Activated naive CD8-positive, alpha-beta T cell treated with anti-CD3 and anti-CD28 coated beads, Interleukin-2, amount 50 U/mL, for 24 hours (primary cell): ENCODE measurements at places on chromosomes 1 and 21.

DNA sequence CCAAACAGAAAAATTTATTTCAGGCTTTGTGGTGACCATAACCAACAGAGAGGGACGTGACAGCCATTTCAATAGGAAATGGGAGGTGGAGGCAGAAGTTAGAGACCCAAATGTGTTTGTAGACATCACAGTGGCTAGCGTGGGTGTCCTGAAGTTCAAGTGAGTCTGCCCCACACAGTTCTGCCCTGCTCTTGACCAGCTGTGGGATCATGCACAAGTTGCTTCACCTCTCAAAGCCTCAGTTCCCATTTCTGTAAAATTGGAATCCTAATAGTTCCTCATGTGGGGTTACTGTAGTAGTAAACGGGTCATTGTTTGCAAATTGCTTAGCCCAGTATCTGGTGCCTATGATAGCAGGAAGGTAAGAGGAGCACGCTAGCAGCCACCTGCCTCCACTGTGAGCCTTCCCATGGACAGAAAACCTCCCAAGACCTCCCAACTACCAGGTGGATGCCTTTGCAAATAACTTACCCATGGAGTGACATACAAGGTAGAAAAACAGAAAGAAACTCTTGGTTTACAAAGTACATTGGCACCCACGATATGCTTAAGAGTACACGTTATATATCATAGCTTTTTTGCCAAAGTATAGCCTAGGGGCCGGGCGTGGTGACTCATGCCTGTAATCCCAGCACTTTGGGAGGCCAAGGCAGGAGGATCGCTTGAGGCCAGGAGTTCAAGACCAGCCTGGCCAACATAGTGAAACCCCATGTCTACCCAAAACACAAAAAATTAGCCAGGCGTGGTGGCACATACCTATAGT, 29.1 kb downstream of the FHAD1 start:
- H3K4me1 ChIP-seq, result peaks cover 2% of the 10 kb centered on the region
- peaks cover 37% of the 10 kb centered on the region for H3K27me3 ChIP-seq
- H3K27ac ChIP-seq, result no peak overlapping the region
- no peaks in the 10 kb centered on the region for H3K36me3 ChIP-seq
- no peak overlapping the region for H3K4me3 ChIP-seq
- DNase-seq, result no peak

DNA sequence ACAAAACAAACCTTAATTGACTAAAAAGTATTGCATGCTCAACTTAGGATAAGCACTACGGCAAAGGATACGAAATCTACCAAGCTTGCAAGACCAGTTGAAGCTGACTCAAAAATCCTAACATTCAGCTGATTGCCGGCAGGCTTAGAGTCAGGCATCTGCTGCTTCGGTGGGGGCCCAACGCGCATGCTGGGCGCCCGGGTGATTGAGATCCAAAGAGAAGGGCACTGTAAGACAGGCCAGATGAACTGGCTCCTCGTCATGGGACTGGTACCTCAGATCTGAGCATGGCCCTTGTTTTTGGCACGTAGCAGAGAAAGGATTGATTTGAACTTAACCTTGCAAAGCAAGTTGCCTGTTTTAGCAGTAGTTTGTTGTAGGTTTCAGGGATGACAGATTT, 86.6 kb downstream of the PRDM2 start:
- H3K4me1 ChIP-seq, result peaks cover 44% of the 10 kb centered on the region
- peaks cover 47% of the 10 kb centered on the region for H3K36me3 ChIP-seq
- no peaks in the 10 kb centered on the region for H3K27me3 ChIP-seq
- H3K27ac ChIP-seq, result no peak overlapping the region
- DNase-seq, result no peak

DNA sequence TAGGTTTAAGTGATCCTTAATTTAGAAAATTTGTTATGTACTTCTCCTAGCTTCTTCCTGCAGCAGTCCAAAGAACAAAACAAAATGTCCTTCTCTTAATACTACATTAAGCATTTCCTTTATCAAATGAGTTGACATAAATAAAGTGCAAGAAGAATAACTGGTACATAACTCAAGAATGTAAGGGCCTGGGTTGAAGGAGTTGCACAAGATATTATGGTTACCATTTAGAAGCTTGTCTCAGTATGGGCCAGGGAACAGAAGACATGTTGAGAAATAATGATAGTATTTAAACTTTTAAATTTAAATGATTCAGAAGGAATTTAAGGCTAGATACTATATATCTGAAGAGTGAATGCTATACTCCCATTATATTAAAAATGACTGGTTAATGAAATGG, 23.5 kb downstream of the SUCO start:
- DNase-seq, result no peak
- H3K36me3 ChIP-seq, result peaks cover 48% of the 10 kb centered on the region
- no peaks in the 10 kb centered on the region for H3K4me1 ChIP-seq
- no peaks in the 10 kb centered on the region for H3K27me3 ChIP-seq
- no peak overlapping the region for H3K4me3 ChIP-seq
- no peak overlapping the region for H3K27ac ChIP-seq

DNA sequence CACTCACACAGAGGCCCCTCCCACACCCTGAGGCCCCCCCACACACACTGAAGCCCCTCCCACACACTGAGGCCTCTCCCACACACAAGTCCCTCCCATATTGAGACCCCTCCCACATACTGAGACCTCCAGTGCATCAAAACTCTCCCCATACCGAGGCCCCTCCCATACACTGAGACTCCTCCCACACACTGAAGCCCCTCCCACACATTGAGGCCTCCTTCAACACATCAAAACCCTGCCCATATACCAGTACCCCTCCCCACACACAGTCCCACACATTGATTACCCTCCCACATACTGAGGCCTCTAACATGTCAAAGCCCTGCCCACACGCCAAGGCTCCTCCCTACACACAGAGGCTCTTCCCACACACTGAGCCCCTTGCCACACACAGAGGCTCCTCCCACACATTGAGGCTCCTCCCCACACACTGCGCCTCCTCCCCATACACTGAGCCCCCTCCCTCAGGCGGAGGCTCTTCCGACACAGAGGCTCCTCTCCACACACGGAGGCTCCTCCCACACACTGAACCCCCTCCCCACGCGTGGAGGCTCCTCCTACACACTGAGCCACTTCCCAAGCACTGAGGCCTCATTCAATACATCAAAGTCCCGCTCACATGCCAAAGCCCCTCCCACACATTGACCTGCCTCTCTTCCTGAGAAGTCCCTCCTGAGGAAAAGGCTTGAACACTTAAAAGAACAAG, 392.3 kb downstream of the CAMTA1 start:
- no peaks in the 10 kb centered on the region for H3K4me1 ChIP-seq
- H3K27ac ChIP-seq, result no peak overlapping the region
- H3K36me3 ChIP-seq, result no peaks in the 10 kb centered on the region

- H3K4me3 ChIP-seq, result no peak overlapping the region
- H3K36me3 ChIP-seq, result no peaks in the 10 kb centered on the region
- H3K27me3 ChIP-seq, result no peaks in the 10 kb centered on the region
- H3K4me1 ChIP-seq, result peaks cover 2% of the 10 kb centered on the region
- no peak for DNase-seq
Measured at GRCh38 chr1:226133504-226134123, 52.9 kb downstream of the ACBD3 start.

- H3K4me1 ChIP-seq, result peaks cover 16% of the 10 kb centered on the region
- H3K4me3 ChIP-seq, result no peak overlapping the region
- no peaks in the 10 kb centered on the region for H3K27me3 ChIP-seq
- H3K27ac ChIP-seq, result no peak overlapping the region
- peaks cover 7% of the 10 kb centered on the region for H3K36me3 ChIP-seq
Measured at GRCh38 chr1:97797403-97798183, 123.2 kb downstream of the DPYD start.

DNA sequence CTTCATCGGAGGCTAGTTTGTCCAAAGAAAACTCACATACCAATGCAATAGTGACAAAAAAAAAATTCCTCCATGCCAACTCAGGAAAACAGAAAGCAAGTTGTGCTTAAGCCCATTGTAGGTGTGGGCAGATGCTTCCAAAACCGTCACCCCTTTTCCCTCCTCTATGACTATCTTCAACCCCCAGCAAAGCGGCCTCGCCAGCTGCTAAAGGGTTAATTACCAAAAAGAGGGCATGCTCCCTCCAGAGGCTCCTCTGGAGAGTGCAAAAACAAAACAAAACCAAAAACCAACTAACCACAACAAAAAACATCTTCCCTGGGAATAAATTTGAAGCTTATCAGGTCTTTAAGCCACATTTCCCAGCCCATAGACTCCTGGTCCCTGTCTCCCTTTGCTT, 1.2 kb downstream of the LMOD1 start:
- peaks cover 2% of the 10 kb centered on the region for H3K4me1 ChIP-seq
- H3K4me3 ChIP-seq, result no peak overlapping the region
- no peak for DNase-seq
- peaks cover 45% of the 10 kb centered on the region for H3K27me3 ChIP-seq
- no peaks in the 10 kb centered on the region for H3K36me3 ChIP-seq
- no peak overlapping the region for H3K27ac ChIP-seq

GRCh38 chr1:212044851-212045250, 9.3 kb downstream of the DTL start:
- peaks cover 14% of the 10 kb centered on the region for H3K4me1 ChIP-seq
- peaks cover 79% of the 10 kb centered on the region for H3K36me3 ChIP-seq
- no peak overlapping the region for H3K4me3 ChIP-seq
- no peak for DNase-seq

- no peak overlapping the region for H3K27ac ChIP-seq
- no peak for DNase-seq
- no peaks in the 10 kb centered on the region for H3K36me3 ChIP-seq
- no peaks in the 10 kb centered on the region for H3K27me3 ChIP-seq
Measured at GRCh38 chr1:72516826-72517225, 234.5 kb upstream of the NEGR1 start.

- DNase-seq, result no peak
- H3K4me3 ChIP-seq, result no peak overlapping the region
- H3K27me3 ChIP-seq, result no peaks in the 10 kb centered on the region
- no peak overlapping the region for H3K27ac ChIP-seq
- no peaks in the 10 kb centered on the region for H3K36me3 ChIP-seq
Measured at GRCh38 chr1:190849346-190849745, 371.7 kb upstream of the BRINP3 start.

- DNase-seq, result no peak
- no peak overlapping the region for H3K4me3 ChIP-seq
- H3K4me1 ChIP-seq, result peaks cover 13% of the 10 kb centered on the region
Measured at GRCh38 chr1:28602536-28603439, 10.7 kb downstream of the RAB42 start.

DNA sequence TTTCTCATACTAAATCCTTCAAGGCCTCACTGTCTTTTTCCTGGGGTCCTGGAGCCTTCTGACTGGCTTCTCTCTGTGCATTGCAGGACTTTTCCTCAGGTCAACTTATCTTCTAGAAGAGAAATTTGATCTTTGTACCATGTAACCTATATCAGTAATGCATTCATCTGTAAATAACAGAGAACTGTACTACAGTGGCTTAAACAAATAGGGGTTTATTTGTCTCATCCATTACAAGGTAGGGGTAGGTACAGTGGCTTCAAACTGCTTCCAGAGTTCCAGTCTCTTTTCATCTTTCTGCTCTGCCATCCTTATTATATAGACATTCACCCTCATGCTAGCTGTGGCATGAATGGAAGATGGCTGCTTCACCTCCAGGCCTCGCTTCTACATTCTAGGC, 29.5 kb upstream of the GTF2B start:
- H3K4me1 ChIP-seq, result peaks cover 11% of the 10 kb centered on the region
- no peak overlapping the region for H3K27ac ChIP-seq
- H3K4me3 ChIP-seq, result no peak overlapping the region
- no peak for DNase-seq

DNA sequence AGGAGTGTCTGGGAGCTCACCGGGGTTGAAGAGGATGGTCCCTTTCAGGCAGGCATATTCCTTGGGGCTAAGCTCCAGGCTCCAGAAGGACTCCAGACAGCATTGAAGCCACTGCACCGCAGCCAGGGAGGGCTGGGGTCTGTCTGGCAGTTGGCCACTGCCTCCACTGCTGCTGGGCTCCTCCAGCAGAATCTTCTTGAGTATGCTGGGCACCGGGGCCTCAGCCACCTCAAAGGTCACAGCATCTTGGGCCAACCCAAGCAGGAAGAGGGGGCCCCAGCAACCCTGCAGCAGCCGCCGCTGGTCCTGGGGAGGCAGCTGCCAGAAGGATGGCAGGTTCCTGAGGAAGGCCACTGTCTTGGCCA, 404 bp downstream of the NR0B2 start:
- H3K27ac ChIP-seq, result no peak overlapping the region
- H3K4me1 ChIP-seq, result no peaks in the 10 kb centered on the region
- no peaks in the 10 kb centered on the region for H3K27me3 ChIP-seq
- no peaks in the 10 kb centered on the region for H3K36me3 ChIP-seq
- H3K4me3 ChIP-seq, result no peak overlapping the region
- no peak for DNase-seq

DNA sequence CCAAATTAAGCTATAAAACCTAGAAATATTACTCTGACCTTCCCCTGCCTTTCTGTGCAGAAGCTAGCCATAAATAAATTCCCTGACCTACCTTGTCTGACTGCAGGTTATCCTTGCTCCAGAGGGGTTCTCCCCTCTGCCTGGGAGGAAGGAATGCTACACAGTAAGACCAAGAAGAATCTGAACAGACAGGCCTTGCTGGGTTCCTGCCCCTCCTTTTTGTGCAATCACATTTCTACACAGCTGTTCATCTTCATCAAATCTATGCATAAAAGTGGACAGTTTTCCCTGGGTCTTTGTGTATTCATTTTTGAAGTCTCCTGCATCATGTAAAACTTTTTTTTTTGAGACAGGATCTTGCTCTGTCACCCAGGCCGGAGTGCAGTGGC, 50.6 kb downstream of the DNTTIP2 start:
- DNase-seq, result no peak
- no peaks in the 10 kb centered on the region for H3K36me3 ChIP-seq
- H3K27me3 ChIP-seq, result no peaks in the 10 kb centered on the region
- no peak overlapping the region for H3K4me3 ChIP-seq
- no peak overlapping the region for H3K27ac ChIP-seq

- no peak overlapping the region for H3K27ac ChIP-seq
- no peak overlapping the region for H3K4me3 ChIP-seq
- H3K27me3 ChIP-seq, result peaks cover 68% of the 10 kb centered on the region
- no peak for DNase-seq
Measured at GRCh38 chr1:154503898-154504297, 1.7 kb upstream of the SHE start.

GRCh38 chr21:33286600-33287456, 20.7 kb downstream of the IL10RB start:
- H3K4me3 ChIP-seq, result no peak overlapping the region
- no peak overlapping the region for H3K27ac ChIP-seq

- H3K27me3 ChIP-seq, result no peaks in the 10 kb centered on the region
- H3K27ac ChIP-seq, result no peak overlapping the region
- H3K4me3 ChIP-seq, result no peak overlapping the region
- H3K36me3 ChIP-seq, result peaks cover 22% of the 10 kb centered on the region
- no peak for DNase-seq
Measured at GRCh38 chr1:35433714-35434113, 123.5 kb downstream of the KIAA0319L start.

- peaks cover 11% of the 10 kb centered on the region for H3K27me3 ChIP-seq
- no peak overlapping the region for H3K27ac ChIP-seq
- no peaks in the 10 kb centered on the region for H3K36me3 ChIP-seq
- H3K4me1 ChIP-seq, result peaks cover 8% of the 10 kb centered on the region
Measured at GRCh38 chr1:167166690-167167075, 54.0 kb upstream of the POU2F1 start.

- H3K4me1 ChIP-seq, result peaks cover 25% of the 10 kb centered on the region
- no peak overlapping the region for H3K27ac ChIP-seq
- DNase-seq, result no peak
- H3K36me3 ChIP-seq, result peaks cover 4% of the 10 kb centered on the region
- no peak overlapping the region for H3K4me3 ChIP-seq
- no peaks in the 10 kb centered on the region for H3K27me3 ChIP-seq
Measured at GRCh38 chr1:41853907-41854306, 64.8 kb downstream of the HIVEP3 start.

- H3K27me3 ChIP-seq, result no peaks in the 10 kb centered on the region
- H3K27ac ChIP-seq, result no peak overlapping the region
- no peak overlapping the region for H3K4me3 ChIP-seq
Measured at GRCh38 chr1:224262373-224263054, 67.5 kb downstream of the NVL start.

GRCh38 chr1:176315519-176316220, 108.6 kb upstream of the COP1 start:
- no peak for DNase-seq
- no peak overlapping the region for H3K4me3 ChIP-seq
- no peak overlapping the region for H3K27ac ChIP-seq
- no peaks in the 10 kb centered on the region for H3K36me3 ChIP-seq
